IPS-NIHi11 (cell line): ENCODE measurements at places on chromosomes 2 and 18.

DNA sequence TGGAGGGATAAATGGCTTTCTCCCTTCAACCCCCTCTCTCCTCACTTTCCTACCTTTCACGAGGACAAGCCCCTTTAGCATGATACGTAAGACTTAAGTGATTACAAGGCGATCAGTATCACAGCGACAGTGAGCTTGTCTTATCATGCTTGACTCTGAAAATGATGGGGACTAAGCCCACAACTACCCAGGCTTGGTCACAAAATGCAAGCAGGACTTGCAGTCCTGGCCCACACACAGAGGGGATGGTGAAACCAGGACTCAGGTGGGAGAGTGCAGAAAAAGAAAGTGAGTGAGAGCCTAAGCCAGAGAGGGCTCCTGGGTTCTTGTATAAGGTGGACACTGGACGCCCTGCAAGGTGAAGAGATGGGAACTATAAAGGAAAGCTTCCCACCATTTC is 95.7 kb upstream of the ARL4C start:
- DNase-seq: no peak

DNA sequence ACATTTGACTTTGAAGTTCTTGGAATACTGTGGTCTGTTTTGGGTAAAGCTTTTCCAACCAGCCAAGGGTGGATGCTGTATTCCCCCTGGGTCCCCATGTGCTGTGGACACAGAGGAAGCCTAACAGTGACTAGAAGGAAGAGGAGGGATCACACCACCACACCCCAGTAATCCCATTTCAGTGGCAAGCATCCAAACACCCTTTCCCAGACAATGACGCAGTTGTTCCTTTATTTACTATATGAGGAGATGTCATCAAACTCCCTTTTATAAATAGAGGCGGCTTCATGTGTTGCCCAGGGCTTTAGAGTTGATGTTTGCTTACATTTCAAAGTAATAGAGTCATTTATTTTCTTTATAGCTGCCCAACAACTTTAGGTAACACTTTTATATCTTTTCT is 959.4 kb upstream of the GYPC start:
- no peak for DNase-seq

- DNase-seq: peak; percentile 25
These were observed 48.1 kb downstream of the PKDCC start for GRCh38 chr2:42095923-42096408.

GRCh38 chr2:109377976-109378375 is 235.8 kb downstream of the SEPTIN10 start:
- no peak for DNase-seq

DNA sequence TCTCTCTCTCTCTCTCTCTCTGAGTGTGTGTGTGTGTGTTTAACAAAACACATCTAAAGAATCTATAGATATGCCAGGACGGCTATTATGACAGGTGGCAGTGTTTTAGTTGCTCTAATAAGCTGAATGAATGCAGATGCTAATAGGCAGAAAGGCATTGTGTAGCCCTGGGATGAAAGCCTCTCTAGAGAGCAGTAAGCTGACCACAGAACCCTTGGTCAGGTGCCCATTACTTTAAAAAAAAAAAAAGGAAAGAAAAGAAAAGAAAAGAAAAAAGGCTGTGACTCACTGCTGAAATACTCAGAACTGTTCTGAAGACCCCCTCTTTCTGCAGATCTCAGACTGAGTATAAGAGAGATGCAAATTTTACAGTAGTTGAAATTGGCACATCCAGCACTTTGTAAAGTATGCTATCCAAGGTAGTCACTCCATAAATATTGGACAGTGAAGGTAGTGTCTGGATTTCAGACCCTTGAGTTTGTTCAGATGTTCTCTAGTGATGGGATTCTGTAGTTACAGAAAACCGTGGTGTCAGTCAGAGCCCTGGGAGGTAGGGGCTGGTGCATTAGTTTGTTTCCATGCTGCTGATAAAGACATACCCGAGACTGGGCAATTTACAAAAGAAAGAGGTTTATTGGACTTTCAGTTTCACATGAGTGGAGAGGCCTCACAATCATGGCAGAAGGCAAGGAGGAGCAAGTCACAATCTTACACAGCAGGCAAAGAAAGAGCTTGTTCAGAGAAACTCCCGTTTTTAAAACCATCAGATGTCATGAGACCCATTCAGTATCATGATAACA is 30.9 kb downstream of the OSBPL6 start:
- DNase-seq: no peak

GRCh38 chr2:31241625-31242270 is 7.8 kb downstream of the EHD3 start:
- no peak for DNase-seq

GRCh38 chr2:42977270-42978174 is 185.1 kb upstream of the HAAO start:
- no peak for DNase-seq

- no peak for DNase-seq
These were observed 3.4 kb downstream of the HDLBP start for GRCh38 chr2:241312082-241312481.

GRCh38 chr2:155815851-155816250 is 516.7 kb downstream of the NR4A2 start:
- peak; percentile 57 for DNase-seq

DNA sequence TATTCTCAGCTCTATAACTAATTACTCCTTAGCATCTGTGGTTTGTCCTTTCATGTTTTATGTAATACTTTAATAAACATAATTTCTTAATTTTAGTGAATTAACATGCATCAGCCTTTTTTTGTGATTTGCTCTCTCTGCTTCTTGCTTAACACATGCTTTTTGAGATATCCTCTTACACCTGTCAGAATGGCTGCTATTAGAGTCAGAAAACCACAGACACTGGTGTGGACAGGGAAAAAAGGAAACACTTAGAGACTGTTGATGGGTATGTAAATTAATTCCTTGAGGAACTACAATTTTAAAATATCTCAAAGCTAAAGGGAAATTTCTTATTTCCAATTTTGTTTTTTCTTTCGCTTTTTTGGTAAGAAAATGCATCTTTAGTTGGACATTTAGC is 549.0 kb downstream of the ZNF804A start:
- no peak for DNase-seq

GRCh38 chr2:48725696-48726494 is 29.6 kb downstream of the LHCGR start:
- DNase-seq: no peak

- DNase-seq: no peak
These were observed 7.9 kb downstream of the PCBP1 start for GRCh38 chr2:70094978-70095719.

DNA sequence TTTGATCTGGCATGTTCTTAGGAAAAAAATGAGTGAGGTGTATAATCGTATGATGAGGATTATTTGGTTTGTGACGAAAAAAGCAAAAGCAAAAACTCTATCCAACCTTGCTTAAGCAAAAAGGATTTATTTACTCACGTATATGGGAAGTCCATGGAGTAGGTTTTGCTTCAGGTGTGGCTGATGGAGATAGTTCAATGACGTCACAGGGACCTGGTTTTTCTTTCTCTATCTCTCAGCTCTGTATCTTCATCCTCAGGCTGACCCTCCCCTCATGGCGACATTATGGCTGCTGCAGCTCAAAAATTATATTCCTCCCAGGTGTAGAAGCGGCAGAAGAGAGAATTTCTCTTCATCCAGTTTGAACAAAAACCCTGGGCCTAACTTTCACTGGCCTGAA is 8.9 kb downstream of the TMSB10 start:
- DNase-seq: no peak

DNA sequence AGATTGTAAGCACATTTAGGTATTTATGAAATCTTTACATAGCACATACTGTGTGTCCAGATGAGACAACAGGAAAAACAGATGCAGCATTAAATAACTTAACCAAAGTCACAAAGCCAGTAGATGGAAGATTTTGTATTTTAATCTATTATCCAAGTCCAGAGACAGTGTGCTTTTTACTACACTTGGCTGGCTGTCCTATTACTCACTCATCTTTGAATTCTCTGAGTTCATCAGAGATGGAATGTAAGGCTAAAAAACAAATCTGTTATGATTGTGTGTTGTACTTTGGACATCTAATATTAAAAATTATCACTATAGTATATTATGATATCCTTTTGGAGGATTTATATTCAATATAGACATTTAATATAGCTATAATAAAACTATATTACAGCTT is 1189.4 kb downstream of the DSC3 start:
- no peak for DNase-seq

DNA sequence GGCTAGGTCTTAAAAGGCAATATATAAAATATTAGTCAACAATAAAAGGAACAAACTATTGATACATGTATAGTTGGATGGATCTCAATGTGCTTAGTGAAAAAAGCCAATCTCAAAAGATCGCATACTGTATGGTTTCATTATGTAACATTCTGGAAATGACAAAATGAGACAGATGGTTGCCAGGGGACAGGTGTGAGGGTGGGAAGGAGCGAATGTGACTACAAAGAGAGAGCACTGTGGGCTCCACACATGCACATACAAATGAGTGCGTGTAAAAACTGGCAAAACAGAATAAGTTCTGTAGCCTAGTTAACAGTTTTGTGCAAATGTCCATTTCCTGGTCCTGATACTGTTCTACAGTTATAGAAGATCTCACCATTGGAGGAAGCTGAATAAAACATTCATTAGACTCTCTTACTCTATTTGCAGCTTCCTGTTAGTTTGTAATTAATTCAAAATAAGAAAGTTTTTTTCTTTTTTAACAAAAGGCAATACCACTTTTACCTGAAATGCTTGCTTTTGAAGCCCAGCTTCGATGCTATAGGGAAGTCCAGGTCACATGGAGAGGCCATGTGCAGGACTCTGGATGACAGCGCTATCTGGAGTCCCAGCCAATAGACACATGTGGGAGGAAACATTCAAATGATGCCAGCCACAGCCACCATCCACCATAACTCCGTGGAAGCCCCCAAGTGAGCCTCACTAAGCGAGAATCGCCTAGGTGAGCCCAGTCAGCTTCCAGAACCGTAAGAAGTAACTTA is 21.0 kb upstream of the C2orf80 start:
- DNase-seq: no peak

- no peak for DNase-seq
These were observed 10.1 kb upstream of the MAL start for GRCh38 chr2:95015261-95015912.

- DNase-seq: no peak
These were observed 32.3 kb downstream of the RALBP1 start for GRCh38 chr18:9507565-9508088.

DNA sequence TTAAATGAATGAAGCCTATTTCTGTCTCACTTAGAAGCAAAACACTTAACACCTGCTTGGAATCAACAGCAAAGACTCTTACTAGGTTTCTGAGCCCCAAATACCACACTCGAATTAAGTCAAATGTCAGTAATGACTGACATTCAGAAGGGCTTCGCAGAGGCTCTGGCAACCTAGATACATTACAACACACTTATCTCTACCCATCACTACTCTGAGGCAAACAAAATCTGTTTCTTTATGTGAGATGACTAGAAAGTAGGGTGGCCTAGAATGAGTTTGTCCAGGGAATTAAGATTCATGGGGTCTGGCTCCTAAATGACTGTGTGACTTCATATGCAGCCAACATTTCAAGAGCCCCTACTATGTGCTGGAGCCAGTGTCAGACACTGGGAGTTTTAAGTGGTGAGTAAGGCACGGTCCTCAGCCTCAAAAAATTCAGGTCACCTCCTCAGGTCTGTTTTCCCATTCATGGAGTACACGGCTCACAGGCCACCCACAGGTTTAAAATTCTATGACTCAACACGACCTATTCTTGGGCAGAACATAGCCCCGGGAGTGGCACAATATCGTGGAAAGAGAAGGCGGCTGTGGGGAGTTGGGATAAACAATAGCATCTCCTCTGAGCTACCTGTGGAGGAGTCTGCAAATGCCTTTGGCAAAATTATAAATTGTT is 150.3 kb upstream of the ZFP36L2 start:
- no peak for DNase-seq
